Fibroblast of skin of scalp (primary cell): ENCODE measurements at places on chromosomes 5 and 9.
A peak's percentile ranks its signal among the peaks of the same experiment; 100 is the strongest.

DNA sequence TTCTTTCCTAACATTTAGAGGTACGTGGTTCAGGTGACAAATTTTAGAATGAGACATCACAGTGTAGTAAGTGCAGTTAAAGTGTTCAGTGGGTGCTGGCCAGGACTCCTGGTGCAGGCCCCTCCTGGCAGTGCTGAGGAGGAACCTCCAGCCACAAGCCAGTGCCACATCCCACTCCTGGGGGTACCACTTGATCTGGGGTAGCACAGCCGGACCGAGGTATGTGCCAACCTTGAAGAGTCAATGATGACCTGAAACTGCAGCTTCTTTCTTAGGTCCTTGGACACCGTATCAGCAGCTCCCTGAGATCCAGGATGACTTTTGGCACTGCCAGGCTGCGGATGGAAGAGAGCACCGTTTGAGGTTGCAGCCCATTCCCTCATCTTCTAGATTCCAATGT is 310.4 kb upstream of the IRX4 start:
- no peak for DNase-seq

GRCh38 chr5:38677636-38678035 is 121.2 kb upstream of the LIFR start:
- DNase-seq: no peak

DNA sequence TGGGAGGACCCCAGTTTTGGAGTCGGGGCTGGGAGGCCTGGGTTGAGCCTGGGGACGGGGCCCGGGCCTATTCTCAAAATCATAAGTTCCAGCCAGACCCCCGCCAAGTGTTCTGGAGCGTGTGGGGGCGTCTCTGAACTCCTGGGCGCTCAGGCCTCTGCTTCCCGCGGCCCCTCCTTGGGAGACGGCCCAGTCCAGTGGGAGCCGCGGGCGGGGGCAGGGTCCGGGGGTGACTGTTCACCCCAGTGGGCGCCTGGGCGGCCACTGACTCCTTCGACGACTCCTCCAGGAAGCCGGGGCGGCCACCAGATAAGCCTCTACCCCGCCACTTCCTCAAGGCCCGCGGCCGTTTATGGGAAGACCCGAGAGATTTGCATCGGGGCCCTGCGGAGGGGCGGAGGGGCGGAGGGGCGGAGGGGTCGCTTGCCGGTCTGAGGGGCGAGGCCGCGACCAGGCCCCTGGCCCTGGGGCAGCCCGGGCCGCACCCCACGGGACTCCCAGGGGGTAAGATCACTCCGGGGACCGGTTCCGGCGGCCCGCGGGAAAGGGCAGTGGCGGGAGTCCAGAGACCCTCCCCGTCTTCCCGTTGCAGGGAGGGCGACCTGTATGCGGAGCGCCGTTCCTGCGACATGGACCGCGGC is 655 bp downstream of the TOR4A start:
- no peak for DNase-seq

- peak; percentile 76 for DNase-seq
Measured at GRCh38 chr5:134525683-134526482, 413 bp downstream of the JADE2 start.

GRCh38 chr9:89864257-89864656 is 259.4 kb downstream of the GADD45G start:
- DNase-seq: no peak

- no peak for DNase-seq
Measured at GRCh38 chr5:15980835-15981234, 198.8 kb downstream of the MARCHF11 start.

GRCh38 chr9:15390201-15390600 is 32.5 kb upstream of the SNAPC3 start:
- no peak for DNase-seq

DNA sequence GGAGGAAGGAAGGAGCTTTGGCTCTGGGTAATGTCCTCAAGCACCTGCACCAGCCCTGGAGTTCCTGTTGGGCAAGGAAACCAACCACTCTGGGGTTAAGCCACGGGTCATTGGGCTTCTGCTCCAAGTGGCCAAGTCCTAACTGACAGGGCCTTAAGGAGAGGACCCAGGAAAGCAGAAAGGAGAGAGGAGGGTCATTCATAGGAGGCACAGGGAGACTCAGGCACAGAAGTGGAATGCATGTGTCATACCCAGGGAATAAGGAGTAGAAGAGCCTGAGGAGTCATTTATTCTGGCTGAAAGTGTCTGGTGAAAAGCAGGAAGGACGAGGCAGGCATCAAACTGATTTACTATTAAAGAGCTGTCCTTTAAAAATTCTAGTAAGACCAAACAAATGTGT is 129.2 kb downstream of the DMRT2 start:
- no peak for DNase-seq

DNA sequence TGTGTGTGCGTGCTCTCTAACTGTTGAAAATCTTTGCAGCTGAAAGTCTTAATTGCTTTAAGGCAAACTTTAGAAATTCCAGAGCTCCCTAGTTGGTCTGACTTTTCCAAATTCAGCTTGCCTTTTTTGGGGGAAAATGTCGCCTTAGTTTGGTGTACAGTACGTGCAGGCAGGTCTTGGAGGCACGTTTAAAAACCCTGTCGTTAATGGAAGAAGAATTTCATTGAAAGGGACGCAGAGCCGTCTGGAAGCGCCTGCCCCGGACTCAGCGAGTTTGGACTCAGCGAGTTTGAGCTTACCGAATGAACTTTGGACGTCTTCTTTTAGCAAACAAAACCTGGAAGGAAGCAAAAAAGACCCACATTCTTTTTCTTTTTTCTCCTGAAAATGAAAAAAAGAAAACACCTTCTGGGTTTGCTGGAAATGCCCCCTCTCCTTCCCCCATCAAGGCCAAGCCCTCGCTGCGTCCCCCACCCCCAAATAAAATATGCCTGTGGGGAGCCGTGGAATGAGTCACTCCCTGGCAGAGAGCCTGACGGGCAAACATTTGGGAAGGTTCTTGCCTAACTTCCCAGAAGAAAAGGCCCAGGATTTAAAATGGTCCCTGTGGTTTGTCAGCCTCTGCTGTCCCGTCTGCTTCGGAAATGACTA is 1.5 kb downstream of the NEK6 start:
- DNase-seq: peak; percentile 94

GRCh38 chr5:175544108-175544511 is 65.8 kb downstream of the SFXN1 start:
- DNase-seq: no peak

- DNase-seq: no peak
Measured at GRCh38 chr5:88845081-88845697, 37.8 kb downstream of the MEF2C start.

- no peak for DNase-seq
Measured at GRCh38 chr9:7375013-7375511, 424.5 kb downstream of the DMAC1 start.

- DNase-seq: peak; percentile 66
Measured at GRCh38 chr9:109244179-109245132, 76.4 kb downstream of the EPB41L4B start.
